ENCODE measurements at places on chromosomes 6 and 20.

DNA sequence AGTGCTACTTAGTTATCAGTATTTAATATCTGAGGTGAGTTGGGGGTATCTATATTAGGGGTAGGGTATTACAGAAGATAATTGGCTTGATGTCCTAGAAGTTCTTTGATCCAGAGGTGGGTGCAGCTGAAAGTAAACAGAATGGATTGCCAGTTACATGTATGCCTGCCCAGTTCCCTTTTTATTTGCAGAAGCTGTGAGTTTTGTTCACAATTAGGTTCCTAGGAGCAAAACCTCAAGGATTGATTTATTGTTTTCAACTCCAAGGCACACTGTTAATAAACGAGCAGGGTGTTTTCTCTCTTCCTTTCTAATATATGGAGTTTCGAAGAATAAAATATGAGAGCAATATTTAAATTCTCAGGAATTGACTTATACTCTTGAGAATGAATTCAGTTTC is 129.0 kb downstream of the SULF2 start:
- no peak for DNase-seq

GRCh38 chr6:108968325-108969316 is 120.4 kb downstream of the ARMC2 start:
- DNase-seq = no peak

GRCh38 chr20:32796981-32797451 is 22.7 kb upstream of the MAPRE1 start:
- peak; percentile 45 for DNase-seq

GRCh38 chr20:39641423-39641822 is 679.3 kb downstream of the DHX35 start:
- no peak for DNase-seq

GRCh38 chr20:5369629-5370028 is 52.9 kb upstream of the PROKR2 start:
- no peak for DNase-seq

Measured in NCI-H526 treated with DMSO at 0.1 percent for 48 hours (cell line).